ENCODE measurements at places on chromosomes 16 and 17. TPM values are rescaled to one million over a fixed set of nuclear protein-coding genes. Genes with fewer than 3 reads are reported as not detected.
A peak's percentile ranks its signal among the peaks of the same experiment; 100 is the strongest.

- H3K4me3 ChIP-seq, result no peak overlapping the region
- H3K36me3 ChIP-seq, result no peaks in the 10 kb centered on the region
- H3K4me1 ChIP-seq, result peaks cover 14% of the 10 kb centered on the region
- H3K27me3 ChIP-seq, result no peaks in the 10 kb centered on the region
- no peak overlapping the region for H3K27ac ChIP-seq
These were observed 8.0 kb downstream of the ZNF750 start for GRCh38 chr17:82831818-82832200.

GRCh38 chr17:45143094-45143670, 5.1 kb upstream of the HEXIM1 start:
- H3K4me3 ChIP-seq, result no peak overlapping the region
- no peak for DNase-seq
- H3K27ac ChIP-seq, result peak overlapping the region; percentile 86

- no peaks in the 10 kb centered on the region for H3K36me3 ChIP-seq
- peak; percentile 59 for DNase-seq
- no peak overlapping the region for H3K4me3 ChIP-seq
- H3K4me1 ChIP-seq, result peaks cover 60% of the 10 kb centered on the region
- no peaks in the 10 kb centered on the region for H3K27me3 ChIP-seq
- H3K27ac ChIP-seq, result peak overlapping the region; percentile 6
These were observed 5.8 kb upstream of the ARMC5 start for GRCh38 chr16:31453255-31454204.

GRCh38 chr17:21382560-21383495, 6.7 kb downstream of the KCNJ12 start:
- no peaks in the 10 kb centered on the region for H3K36me3 ChIP-seq
- peak; percentile 30 for DNase-seq
- H3K4me3 ChIP-seq, result no peak overlapping the region
- H3K27me3 ChIP-seq, result no peaks in the 10 kb centered on the region
- no peak overlapping the region for H3K27ac ChIP-seq

- peak; percentile 35 for DNase-seq
- no peak overlapping the region for H3K4me3 ChIP-seq
- no peaks in the 10 kb centered on the region for H3K36me3 ChIP-seq
- H3K27me3 ChIP-seq, result no peaks in the 10 kb centered on the region
- no peak overlapping the region for H3K27ac ChIP-seq
These were observed 24.3 kb upstream of the LASP1NB start for GRCh38 chr17:38900978-38901656.

SP2 gene
- total RNA-seq, result 11.5 TPM

All from thyroid gland (tissue), 4 donors.